Peyer's patch (tissue), 4 donors: ENCODE measurements at places on chromosomes 2 and 18. TPM values are rescaled to one million over a fixed set of nuclear protein-coding genes. Genes with fewer than 3 reads are reported as not detected.
A peak's percentile ranks its signal among the peaks of the same experiment; 100 is the strongest.

DNA sequence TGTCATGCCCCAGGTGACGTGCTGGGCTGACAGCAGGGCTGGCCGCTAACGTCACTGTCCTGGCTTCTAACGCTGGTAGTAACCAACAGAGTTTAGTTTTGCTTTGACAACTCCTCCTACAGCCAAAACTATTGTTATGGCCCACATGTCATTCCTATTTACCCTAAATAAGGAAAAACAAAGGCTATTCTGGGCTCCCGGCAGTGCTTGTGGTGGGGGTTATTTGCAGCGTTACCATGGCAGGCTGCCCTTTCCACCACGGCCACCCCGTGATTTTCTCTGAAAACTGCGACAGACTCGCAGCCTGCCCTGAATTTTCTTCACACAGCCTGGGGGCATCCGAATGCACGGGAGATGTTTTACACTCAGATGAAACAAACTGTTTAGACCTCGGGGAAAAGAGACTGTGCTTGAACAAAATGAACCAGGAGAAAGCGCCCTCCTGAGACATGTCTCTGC is 115.2 kb downstream of the FAM210A start:
- H3K4me3 ChIP-seq = peak overlapping the region; percentile 43
- no peaks in the 10 kb centered on the region for H3K27me3 ChIP-seq
- no peak for DNase-seq
- H3K36me3 ChIP-seq = no peaks in the 10 kb centered on the region

- no peaks in the 10 kb centered on the region for H3K27me3 ChIP-seq
- peak overlapping the region; percentile 59 for H3K27ac ChIP-seq
- H3K36me3 ChIP-seq = no peaks in the 10 kb centered on the region
- DNase-seq = peak; percentile 58
- peaks cover 4% of the 10 kb centered on the region for H3K4me1 ChIP-seq
Observed at GRCh38 chr2:32947484-32948143, 861 bp downstream of the LTBP1 start.

GRCh38 chr2:675982-676646 is 1.1 kb downstream of the TMEM18 start:
- DNase-seq = peak; percentile 67
- H3K4me1 ChIP-seq = no peaks in the 10 kb centered on the region

GRCh38 chr2:15620857-15621471 is 29.3 kb downstream of the DDX1 start:
- no peaks in the 10 kb centered on the region for H3K36me3 ChIP-seq
- H3K27me3 ChIP-seq = no peaks in the 10 kb centered on the region
- H3K4me1 ChIP-seq = no peaks in the 10 kb centered on the region
- no peak overlapping the region for H3K27ac ChIP-seq
- H3K4me3 ChIP-seq = no peak overlapping the region

- no peak overlapping the region for H3K4me3 ChIP-seq
- no peaks in the 10 kb centered on the region for H3K27me3 ChIP-seq
- H3K36me3 ChIP-seq = no peaks in the 10 kb centered on the region
- no peak for DNase-seq
- H3K4me1 ChIP-seq = no peaks in the 10 kb centered on the region
Observed at GRCh38 chr18:58208207-58208932, 164.3 kb downstream of the NEDD4L start.

RTP5 gene
- total RNA-seq = 0.54 TPM
